ENCODE measurements at places on chromosomes 3 and 15.

GRCh38 chr3:10563396-10563795, 58.0 kb upstream of the ATP2B2 start:
- no peak for DNase-seq

GRCh38 chr3:197545101-197545500, 10.7 kb downstream of the BDH1 start:
- no peak for DNase-seq

DNA sequence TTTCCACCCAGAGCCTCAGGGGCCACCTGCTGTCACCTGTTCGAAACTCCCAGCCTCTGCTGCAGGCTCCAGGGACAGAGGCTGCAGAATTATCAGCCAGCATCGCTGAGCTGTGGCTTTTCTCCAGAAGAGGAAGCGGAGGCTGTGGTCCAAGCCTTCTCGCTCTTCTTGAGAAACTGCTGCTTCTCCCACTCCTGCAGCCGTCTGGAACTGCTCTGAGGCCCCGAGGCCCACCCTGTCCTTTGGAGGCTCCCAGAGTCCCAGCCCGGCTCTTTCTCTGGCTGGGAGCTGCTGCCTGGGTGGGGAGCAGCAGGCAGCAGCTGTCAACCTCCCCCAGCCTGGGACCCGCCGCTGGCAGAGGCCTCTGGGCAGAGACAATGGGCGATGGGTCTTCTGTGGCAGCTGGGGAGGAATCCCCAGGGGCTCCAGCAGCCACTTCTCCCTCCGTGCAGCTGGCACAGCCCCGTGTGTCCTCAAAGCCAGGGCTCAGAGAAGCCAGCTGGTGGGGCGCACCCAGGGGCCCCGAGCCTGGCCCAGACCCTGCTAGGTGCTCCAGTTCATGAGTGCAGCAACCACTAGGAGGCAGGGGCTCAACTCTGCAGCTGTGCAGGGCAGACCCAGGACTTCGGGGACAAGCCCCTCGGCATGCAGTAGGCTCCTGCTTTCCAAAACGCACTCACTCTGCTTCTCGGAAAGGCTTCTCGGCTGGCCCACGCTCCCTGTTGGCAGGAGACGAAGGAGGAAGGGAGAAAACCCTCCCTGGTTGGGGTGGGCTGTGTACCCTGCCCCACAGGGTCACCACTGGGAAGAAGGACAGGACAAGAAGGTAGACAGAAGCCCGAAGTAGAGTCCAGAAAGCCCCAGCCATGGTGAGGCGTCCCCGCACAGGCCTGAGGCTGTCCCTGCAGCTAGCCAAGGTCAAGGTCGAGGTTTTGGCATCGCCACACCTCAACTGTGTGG, 49.9 kb upstream of the FURIN start:
- no peak for DNase-seq

GRCh38 chr15:69472046-69472445, 19.4 kb downstream of the RPLP1 start:
- DNase-seq = no peak

DNA sequence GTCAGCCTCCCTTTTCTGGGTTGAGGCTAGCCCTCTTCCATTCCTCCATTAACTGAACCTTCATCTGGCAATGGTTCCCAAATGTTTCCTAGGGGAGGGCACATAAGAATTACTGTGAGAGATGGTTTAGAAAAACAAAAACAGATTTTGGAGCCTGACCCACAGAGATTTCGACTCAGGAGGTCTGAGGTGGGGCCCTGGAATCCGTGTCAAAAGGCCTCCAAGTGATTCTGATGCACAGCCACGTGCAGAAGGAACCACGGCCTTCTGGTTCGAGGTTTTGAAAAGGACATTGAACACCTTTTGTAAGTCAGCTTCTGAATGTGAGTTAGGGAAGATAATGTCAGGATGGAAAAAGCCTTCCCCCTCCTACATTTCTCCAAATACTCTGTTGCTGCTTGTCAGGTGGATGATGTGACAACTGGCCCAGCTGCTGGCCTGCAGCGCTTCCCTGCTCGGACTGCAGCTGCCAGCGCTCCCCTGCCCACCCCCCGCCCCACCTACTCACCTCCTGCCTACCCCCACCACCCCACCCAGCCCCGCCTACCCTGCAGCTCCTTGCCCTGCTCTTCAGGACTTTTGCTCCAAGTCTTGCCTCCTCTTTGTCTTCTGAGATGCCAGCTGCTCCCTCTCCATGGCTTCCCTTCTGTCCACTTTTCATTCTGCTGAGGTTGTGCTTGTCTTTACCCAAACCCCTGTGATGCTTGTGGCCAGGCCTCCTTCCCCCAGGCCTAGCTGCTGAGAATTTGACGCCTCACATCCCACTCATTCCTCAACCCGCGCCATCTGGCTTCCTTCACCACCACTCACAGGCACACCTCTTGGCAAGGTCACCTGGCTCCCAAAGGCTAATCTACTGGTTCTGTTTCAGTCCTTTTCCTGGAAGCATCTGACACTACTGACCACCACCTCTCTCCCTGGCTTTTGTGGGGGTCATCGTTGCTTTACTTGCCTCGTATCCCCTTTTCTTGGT, 6.6 kb downstream of the EHD4 start:
- no peak for DNase-seq

GRCh38 chr15:80939216-80939615, 50.4 kb downstream of the MESD start:
- no peak for DNase-seq

Data from amniotic stem cell (primary cell).